Stimulated activated CD4-positive, alpha-beta T cell treated with anti-CD3 and anti-CD28 coated beads, TNF-alpha, amount 100 ng/mL, for 1 hour (primary cell): ENCODE measurements at places on chromosomes 3 and 15.

- no peak for DNase-seq
Observed at GRCh38 chr3:113532698-113533533, 561 bp downstream of the SIDT1 start.

GRCh38 chr3:38039899-38040261 lies 872 bp downstream of the DLEC1 start:
- no peak for DNase-seq

DNA sequence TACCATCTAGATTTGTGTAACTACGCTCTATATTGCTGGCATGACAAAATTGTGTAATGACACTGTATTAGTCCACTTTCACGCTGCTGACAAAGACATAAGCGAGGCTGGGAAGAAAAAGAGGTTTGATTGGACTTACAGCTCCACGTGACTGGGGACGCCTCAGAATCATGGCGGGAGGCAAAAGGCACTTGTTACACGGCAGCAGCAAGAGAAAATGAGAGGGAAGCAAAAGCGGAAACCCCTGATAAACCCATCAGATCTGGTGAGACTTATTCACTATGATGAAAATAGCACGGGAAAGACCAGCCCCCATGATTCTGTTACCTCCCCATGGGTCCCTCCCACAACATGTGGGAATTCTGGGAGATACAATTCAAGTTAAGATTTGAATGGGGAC lies 905.7 kb downstream of the DIPK2A start:
- no peak for DNase-seq

- DNase-seq, result no peak
Observed at GRCh38 chr3:129703913-129704312, 97.4 kb upstream of the PLXND1 start.

DNA sequence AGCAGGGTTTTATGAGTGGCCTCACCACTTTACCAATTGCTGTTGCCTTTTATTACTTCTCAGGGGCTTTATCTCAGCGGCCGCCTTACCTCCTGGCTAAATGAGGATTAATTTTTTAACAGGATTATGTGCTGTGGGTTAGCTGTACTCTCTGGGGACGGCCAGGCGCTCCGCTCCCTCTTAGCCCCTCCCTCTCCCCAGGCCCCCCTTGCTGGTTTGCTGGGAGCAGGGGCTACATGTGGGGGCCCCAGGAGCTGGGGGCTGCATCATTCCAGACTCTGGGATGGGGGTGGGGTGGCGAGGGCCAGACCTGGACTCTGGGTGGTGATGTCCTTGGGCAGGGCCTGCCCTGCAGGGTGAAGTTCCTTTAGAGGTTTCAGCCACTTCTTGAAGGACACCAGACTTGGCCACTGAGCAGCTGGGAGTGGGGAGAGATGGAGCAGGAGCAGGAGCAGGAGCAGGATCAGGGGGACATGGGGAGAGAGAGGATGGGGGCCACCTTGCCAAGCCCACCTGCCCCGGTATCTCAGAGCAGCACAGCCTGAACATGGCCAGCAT lies 196.1 kb downstream of the GOLGA6L6 start:
- no peak for DNase-seq

GRCh38 chr15:89673165-89673512 lies 6.0 kb downstream of the PLIN1 start:
- DNase-seq, result no peak

- DNase-seq, result no peak
Observed at GRCh38 chr3:196339493-196340254, 1.5 kb upstream of the TM4SF19 start.

GRCh38 chr3:194105292-194105691 lies 30.7 kb upstream of the HES1 start:
- DNase-seq, result no peak

- no peak for DNase-seq
Observed at GRCh38 chr3:71371282-71371681, 212.2 kb downstream of the FOXP1 start.

DNA sequence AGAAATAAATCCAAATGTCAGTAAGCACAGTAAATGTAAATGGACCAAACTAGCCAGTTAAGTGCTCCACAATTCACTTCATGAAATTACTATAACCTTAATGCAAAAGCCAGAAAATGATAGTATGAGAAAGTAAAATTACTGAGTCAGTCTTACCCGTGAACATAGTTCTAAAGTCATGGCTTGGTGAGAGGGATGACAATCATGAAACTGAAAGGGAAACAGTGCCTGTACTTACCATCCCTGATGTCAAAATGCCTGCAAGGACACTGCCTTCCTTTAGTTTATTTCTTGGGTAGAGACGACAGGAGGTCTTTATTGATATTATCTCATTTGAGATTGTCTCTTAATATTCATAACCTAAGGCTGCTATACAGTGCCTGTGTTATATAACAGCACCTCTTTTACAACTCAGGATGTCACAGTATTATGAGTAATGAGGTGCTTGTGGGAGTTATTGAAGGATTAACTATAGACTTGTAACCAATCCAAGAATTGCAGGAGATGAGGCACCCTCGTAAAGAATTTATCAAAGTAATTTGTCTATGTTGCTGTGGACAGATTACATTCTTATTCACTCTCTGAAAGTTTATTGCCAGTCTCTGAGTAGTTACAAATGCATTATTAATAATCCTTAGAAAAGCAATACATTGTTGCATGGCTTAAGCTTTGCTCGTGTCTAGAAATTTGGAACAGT lies 142.9 kb upstream of the BFSP2 start:
- DNase-seq, result no peak
